Effector memory CD8-positive, alpha-beta T cell (primary cell): ENCODE measurements at places on chromosomes 16 and 17.
A peak's percentile ranks its signal among the peaks of the same experiment; 100 is the strongest.

DNA sequence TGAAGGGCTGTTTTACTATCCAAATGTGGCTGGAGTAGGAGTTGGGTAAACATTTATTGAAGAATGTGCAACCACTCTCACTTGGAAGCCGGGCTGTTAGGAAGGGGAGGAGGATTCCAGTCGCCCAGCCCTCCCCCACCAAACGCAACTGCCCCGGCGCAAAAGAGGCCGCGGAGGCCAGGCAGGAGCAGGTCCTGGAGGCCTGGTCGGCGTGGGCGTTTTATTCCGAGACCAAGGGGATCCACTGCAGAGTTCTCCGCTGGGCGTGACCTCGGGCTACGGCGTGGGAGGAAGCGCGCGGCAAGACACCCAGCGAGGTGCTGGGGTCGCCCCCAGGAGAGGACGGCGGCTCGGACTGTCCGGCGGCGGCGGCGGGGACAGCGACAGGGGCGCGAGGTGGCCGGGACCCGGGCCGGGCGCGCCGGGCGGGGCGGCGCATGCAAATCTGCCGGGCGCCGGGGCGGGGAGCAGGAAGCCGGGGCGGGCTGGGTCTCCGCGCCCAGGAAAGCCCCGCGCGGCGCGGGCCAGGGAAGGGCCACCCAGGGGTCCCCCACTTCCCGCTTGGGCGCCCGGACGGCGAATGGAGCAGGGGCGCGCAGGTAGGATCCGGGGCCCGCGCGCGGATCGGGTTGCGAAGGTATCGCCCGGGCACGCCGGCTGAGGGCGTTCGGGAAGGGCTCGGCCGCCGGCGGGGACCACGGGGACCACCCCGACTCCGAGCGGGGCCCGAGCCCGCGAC, at the start of gene IL4R:
IL4R (plus strand) TSS at position 553 of the 739 bp plus-strand sequence. CDS start 26,230 bp downstream, outside the sequence.
- H3K36me3 ChIP-seq: peaks cover 20% of the 10 kb centered on the region

GRCh38 chr16:85615014-85615851, 2.1 kb downstream of the GSE1 start:
- peaks cover 32% of the 10 kb centered on the region for H3K4me1 ChIP-seq
- H3K27ac ChIP-seq: peak overlapping the region; percentile 44
- peaks cover 22% of the 10 kb centered on the region for H3K36me3 ChIP-seq
- peak overlapping the region; percentile 80 for H3K4me3 ChIP-seq

DNA sequence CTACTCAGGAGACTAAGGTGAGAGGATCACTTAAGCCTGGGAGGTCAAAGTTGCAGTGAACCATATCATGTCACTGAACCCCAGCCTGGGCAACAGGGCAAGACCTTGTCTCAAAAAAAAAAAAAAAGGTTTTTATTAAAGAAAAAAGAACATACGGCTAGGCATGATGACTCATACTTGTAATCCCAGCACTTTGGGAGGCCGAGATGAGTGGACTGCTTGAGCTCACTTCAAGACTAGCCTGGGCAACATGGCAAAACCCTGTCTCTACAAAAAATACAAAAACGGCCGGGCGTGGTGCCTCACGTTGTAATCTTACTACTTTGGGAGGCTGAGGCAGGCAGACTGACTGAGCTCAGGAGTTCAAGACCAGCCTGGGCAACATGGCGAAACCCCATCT, 38.4 kb downstream of the RANBP10 start:
- H3K4me1 ChIP-seq: peaks cover 1% of the 10 kb centered on the region
- no peak overlapping the region for H3K4me3 ChIP-seq
- H3K27ac ChIP-seq: no peak overlapping the region
- H3K36me3 ChIP-seq: peaks cover 46% of the 10 kb centered on the region
- no peaks in the 10 kb centered on the region for H3K27me3 ChIP-seq

DNA sequence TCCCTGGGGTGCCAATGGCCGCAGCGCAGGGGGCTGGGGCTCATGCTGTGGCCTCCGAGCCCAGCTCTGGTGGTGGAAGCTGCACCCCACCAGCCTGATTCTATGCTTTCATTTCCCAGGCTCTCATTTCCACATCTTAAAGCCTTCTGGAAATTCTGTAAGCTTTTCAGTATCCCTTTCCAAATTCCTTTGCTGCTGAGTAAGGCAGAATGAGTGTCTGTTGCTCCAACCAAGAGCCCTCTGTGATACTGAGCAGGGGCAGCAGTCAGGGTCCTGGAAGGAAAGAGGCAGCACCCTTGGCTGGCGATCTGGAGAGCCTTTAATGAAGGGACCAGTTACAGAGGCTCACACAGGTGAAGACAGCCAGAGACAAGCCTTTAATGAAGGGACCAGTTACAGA, 79.5 kb upstream of the FOXF1 start:
- no peak overlapping the region for H3K4me3 ChIP-seq
- no peaks in the 10 kb centered on the region for H3K4me1 ChIP-seq
- H3K27ac ChIP-seq: no peak overlapping the region
- DNase-seq: no peak
- peaks cover 3% of the 10 kb centered on the region for H3K36me3 ChIP-seq
- peaks cover 24% of the 10 kb centered on the region for H3K27me3 ChIP-seq

GRCh38 chr17:34464812-34465211, 101.8 kb upstream of the CCL1 start:
- no peak overlapping the region for H3K27ac ChIP-seq
- no peak for DNase-seq
- H3K4me1 ChIP-seq: no peaks in the 10 kb centered on the region
- H3K4me3 ChIP-seq: no peak overlapping the region

DNA sequence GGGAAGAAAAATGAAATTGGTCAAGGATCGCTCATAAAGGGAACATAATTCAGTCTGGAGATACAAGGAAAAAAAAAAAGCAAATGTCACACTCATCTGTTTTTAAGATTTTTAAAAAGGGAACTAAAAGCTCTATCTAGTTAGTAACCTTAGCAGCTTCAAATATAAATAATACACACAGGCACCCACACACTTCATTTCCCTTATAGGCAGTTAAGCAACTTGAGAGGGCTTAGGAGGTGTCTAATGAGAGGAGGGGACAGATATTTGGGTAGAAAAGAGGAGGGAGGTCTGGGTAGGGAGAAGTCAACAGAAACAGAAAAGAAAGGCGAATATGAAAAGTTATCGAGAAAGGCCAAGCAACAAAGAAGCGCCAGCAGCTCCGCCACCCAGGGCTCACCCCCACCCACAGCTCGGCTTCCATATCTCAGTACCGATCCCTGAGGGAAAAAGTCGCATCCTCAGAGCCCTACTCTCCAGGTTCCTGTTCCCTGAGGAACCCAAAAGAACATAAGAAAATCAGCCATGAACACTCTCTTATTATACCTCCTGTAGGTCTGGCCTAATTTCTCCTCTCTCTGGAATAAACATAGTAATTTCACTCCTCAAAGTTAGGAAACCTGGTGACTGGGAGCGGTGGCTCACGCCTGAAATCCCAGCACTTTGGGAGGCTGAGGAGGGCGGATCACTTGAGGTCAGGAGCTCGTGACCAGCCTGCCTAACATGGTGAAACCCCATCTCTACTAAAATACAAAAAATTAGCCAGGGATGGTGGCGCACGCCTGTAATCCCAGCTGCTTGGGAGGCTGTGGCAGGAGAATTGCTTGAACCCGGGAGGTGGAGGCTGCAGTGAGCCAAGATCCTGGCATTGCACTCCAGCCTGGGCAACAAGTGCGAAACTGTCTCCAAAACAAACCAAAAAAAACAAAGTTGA, 69.6 kb upstream of the RCVRN start:
- peaks cover 11% of the 10 kb centered on the region for H3K4me1 ChIP-seq
- no peak for DNase-seq
- H3K36me3 ChIP-seq: peaks cover 4% of the 10 kb centered on the region
- H3K27me3 ChIP-seq: no peaks in the 10 kb centered on the region
- peak overlapping the region; percentile 78 for H3K27ac ChIP-seq

GRCh38 chr17:78953356-78954350, 26.1 kb downstream of the LGALS3BP start:
- no peak overlapping the region for H3K4me3 ChIP-seq
- H3K36me3 ChIP-seq: no peaks in the 10 kb centered on the region
- H3K4me1 ChIP-seq: no peaks in the 10 kb centered on the region
- no peak overlapping the region for H3K27ac ChIP-seq
- peaks cover 9% of the 10 kb centered on the region for H3K27me3 ChIP-seq
- no peak for DNase-seq

GRCh38 chr17:1031711-1032110, 34.8 kb downstream of the TIMM22 start:
- peaks cover 15% of the 10 kb centered on the region for H3K36me3 ChIP-seq
- H3K27ac ChIP-seq: no peak overlapping the region
- DNase-seq: no peak
- peaks cover 10% of the 10 kb centered on the region for H3K4me1 ChIP-seq

GRCh38 chr17:2192367-2193057, 111.1 kb downstream of the SMG6 start:
- H3K4me3 ChIP-seq: peak overlapping the region; percentile 50
- peak; percentile 62 for DNase-seq
- H3K36me3 ChIP-seq: peaks cover 4% of the 10 kb centered on the region

- no peak overlapping the region for H3K4me3 ChIP-seq
- H3K27me3 ChIP-seq: no peaks in the 10 kb centered on the region
- DNase-seq: no peak
- peaks cover 17% of the 10 kb centered on the region for H3K4me1 ChIP-seq
- H3K36me3 ChIP-seq: no peaks in the 10 kb centered on the region
- no peak overlapping the region for H3K27ac ChIP-seq
Measured at GRCh38 chr17:8151641-8152111, 528 bp downstream of the PER1 start.

DNA sequence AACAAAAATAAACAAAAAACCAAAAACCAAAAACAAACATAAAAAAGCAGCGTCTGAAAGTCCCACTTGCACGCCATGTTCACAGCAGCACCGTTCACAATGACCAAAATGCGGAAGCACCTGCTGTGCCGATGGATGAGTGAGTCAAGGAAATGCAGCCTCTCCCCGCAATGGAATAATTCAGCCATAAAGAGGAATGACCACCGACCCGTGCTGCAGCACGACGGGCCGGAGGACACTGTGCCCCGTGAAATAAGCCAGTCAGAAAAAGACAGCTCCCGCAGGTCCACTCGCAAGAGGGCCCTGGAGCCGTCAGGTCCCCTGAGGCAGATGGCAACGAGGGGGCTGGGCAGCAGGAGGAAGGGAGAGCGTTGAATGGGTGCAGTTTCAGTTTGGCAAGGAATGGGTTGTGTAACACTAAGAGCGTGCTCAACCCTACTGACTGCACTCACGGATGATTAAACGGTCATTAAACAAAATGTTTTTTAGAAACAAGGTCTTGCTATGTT, 5.1 kb downstream of the CLCN7 start:
- peak overlapping the region; percentile 88 for H3K27ac ChIP-seq
- H3K4me3 ChIP-seq: no peak overlapping the region
- no peaks in the 10 kb centered on the region for H3K27me3 ChIP-seq
- peaks cover 12% of the 10 kb centered on the region for H3K36me3 ChIP-seq
- H3K4me1 ChIP-seq: peaks cover 17% of the 10 kb centered on the region
